ENCODE measurements at places on chromosomes 11 and 22. TPM values are rescaled to one million over a fixed set of nuclear protein-coding genes. Genes with fewer than 3 reads are reported as not detected.

Gene CBLIF
- total RNA-seq = not detected

Gene CARD10
- 70.7 TPM for total RNA-seq

Gene SPI1
- 13.4 TPM for total RNA-seq

Gene LRRC56
- total RNA-seq = 1.9 TPM

Gene VPREB1
- not detected for total RNA-seq

Gene PHOX2A
- total RNA-seq = 0.40 TPM

DNA sequence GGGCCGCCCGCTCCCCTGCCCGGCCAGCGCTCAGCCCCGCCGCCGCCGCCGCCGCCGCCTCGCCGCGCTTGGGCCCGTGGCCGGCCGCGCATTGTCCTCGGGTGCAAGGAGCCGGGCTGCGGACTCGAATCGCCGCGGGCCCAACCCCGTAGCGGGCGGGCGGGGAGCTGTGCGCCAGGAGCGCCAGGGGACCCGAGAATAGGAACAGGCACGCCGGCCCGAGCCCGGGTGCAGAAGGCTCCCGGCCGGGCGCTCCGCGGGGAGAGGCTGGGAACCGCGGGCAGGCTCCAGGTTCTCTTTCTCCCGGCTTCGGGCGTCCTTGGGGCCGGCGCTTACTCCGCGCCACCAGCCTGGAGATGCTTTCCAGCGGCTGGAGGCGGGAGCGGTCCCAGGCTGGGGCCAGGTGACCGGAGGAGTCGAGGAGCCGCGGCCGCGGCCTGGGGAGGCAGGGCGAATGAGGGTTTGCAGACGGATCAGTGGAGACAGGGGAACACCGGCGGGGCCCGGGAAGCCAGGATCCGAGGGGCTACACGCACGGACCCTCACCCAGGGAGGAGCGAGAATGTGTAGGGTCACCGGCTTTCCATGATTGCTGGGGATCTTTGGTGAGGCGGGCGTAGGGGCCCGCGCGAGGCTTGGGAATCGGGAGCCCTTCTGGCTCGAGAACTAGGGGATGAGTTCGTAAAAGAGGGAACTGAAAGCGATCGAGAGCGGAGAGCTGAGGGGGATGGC, 726 bp downstream of the PKNOX2 start:
- DNase-seq = no peak

DNA sequence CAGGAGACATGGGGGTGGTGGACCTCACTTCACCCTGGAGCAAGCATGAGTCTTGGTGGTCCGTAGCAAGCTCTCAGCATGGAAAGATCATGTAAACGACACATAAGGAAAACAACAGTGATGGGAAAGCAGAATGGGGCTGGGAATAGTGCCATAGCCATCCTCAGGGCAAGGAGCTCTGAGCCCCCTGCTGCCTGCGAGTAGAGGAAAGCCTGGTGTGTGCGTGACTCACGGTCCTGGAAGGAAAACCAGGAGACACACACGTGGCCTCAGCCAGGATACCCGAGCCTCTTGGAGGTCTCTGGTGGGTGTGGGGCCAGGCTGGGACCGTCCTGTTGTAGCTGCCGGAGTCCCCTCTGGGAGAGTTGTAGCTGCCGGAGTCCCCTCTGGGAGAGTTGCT, 12.4 kb downstream of the SHANK3 start:
- no peak for DNase-seq

GRCh38 chr11:44702889-44703288, 23.9 kb upstream of the TSPAN18 start:
- no peak for DNase-seq

DNA sequence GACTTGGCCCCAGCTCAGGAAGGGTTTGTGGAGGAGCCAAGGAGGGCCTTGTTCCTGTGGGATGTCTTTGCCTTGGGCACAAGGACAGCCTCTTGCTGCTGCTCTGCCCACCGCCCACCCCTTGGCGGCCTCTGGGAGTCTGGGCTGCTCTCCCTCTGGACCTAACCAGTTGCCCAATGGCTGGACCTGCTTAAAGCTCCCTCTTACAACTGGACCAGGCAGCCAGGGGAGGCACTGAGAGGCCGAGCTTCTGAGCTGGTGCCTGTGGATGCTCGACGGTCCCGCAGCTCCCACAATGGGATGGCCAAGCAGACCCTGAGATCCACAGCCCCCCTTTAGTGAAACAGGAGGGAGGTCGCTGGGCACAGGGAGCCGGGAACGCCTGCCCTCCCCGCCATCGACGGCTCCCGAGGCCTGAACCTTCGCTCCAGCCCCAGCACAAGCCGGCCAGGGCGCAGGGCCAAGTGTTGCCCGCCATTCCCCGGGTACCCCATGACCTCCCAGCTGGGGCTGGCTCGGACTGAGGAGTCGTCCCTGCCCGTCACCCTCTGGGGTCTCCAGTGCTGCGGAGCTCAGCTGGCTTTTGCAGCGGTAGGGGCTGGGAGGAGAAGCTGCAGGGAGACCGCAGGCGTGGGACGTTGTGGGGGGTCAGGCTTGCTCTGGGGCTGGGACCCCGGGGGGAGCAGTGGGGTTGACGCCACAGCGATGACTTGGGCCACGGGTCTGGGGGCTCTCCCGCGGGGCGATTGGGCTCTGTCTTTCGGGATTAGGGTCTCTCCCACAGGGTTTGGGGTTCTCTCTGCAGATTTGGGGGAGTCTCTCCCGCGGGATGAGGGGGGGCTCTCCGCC, 584 bp upstream of the GAL start:
- DNase-seq = no peak

GRCh38 chr22:22959147-22959827, 71.7 kb downstream of the IGLL5 start:
- DNase-seq = peak; percentile 78

GRCh38 chr11:65661599-65662246, 993 bp downstream of the RELA start:
- DNase-seq = no peak

GRCh38 chr22:21564411-21564810, 3.1 kb upstream of the UBE2L3 start:
- no peak for DNase-seq

GRCh38 chr11:102911758-102912481, 37.1 kb upstream of the MMP12 start:
- no peak for DNase-seq

- no peak for DNase-seq
Observed at GRCh38 chr11:59152312-59152951, 9.8 kb downstream of the FAM111A start.

DNA sequence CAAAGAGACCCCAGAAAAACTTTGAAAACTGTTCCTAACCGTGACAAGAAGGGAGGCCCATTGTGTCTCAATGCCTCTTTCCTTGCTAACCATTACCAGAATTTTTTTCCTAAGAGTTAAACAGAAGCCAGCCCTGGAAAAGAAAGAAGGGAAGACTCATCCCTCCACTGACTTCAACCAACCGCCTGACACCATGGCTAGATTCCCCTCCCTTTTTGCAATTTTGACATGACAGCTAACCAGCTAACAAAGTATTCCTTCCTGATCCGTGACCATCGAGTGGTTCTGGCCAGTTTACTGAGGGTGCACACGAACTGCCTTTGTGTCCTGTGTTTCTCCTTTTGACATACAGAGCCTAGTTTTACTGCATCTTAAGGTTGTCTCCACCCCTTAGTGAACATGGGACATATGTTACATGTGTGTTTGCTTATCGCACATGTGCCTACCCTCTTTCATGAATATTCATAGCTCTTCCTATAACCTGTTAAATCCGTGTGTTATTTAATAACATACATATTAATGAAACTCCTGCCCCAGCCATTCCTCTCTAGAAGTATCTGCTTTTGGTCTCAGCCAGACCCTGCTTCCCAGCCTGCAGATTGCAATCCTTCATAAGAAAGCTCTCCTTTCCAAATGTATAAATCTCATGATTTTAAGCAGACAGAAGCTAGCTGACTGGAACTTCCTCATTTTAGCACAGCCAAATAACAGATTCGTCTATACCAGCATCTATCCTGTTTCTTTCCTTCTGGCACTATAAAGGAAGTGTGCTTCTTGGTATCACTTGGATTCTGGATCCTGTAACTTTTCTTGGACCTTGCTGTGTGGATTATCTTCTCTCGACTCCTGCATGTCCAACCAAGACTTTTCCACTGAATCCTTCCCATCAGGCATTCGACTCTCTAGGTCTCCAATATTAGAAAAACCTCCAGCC, 37.8 kb downstream of the RASSF10 start:
- DNase-seq = no peak

- DNase-seq = no peak
Observed at GRCh38 chr22:38144025-38144405, 33.5 kb upstream of the BAIAP2L2 start.

DNA sequence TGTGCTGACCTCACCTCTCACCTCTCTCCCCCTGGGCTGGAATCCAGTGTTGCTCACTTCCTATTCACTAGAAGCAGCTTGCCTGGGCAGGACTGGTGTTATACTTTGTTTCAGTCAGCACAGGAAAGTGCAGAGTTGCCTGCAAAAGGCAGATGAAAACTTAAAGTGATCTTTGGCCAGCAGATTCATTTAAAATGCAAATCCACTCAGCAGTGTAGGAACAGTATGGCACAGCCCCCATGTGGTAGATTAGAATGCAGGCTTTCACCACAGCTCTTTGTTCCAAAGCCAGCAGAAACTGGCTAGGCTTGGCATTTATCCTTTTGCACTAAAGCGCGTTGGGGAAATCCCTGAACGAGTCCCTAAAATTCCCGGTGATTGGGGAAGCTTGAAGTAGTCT, 301.2 kb downstream of the OR4C45 start:
- no peak for DNase-seq

Data from prostate gland (tissue), 2 donors.